ENCODE measurements at places on chromosomes 4 and X.

DNA sequence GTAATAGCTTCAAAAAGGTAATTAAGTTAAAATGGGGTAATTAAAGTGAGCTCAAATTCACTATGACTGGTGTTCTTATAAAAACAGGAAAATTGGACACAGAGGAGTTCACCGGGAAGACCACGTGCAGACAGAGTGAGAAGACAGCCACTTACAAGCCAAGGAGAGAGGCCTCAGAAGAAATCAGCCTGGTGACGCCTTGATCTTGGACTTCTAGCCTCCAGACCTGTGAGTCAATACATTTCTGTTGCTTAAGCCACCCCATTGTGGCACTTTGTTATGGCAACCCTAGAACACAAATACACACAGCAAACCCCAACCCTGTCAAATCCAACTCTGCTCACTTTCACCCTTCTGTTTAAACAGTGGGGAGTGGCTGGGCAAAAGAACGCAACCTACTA lies 4.1 kb upstream of the CD38 start:
- no peak for DNase-seq

DNA sequence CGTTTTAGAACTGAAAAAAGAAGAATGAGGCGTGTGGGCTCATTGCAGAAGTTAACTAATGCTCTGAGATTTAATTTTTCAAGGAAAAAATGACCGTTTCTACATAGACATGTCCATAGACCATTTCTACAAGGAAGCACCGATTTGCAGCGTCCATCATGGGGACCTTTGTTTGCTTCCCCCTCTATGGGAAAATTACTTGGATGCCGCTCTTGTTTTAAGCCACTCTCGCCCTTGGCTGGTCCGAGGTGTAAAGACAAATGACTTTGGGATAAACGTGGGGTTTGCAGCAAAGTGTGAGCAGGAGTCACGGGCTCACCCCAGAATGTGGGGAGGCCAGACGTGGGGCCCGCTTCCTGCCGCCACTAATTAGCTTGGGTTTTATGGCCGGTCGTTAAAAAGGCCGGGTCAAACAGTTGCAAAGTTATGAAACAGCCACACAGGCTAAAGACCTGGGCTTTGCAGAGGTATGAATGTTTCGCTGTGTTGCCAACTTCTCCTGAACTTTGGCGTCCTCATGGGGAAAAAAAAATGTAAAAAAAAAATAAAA lies 235.9 kb downstream of the SHOX start:
- no peak for DNase-seq

DNA sequence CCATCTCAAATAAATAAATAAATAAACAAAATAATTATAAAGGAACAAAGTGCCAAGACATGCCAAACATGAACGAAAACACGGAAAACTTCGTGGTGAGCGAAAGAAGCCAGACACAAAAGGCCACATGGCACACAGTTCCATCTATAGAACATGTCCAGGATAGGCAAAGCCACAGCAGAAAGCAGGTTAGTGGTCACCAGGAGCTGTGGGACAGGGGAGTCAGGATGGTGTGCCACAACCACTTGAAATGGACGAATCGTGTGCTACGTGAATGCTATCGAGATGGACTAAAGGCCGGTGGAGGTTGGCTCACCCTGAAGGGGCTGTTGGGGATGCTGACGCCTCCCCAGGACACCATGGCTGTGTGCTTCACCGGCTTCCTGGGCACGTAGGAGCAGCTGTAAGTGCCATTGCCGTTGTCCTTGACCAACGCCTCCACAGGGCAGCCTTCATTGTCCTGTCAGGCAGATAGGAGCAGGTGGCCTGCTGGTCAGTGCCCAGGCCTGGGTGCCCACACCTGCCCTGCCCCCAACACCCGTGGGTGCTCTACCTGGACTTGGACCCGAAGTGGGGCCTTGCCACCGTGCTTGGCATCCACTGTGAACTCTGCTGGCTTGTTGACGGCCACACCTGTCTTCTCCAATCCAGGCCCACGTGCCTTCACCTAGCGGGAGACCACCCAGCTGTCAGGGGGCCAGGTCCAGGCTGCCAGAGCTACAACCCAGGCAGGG lies 10.6 kb downstream of the FLNA start:
- DNase-seq = no peak

DNA sequence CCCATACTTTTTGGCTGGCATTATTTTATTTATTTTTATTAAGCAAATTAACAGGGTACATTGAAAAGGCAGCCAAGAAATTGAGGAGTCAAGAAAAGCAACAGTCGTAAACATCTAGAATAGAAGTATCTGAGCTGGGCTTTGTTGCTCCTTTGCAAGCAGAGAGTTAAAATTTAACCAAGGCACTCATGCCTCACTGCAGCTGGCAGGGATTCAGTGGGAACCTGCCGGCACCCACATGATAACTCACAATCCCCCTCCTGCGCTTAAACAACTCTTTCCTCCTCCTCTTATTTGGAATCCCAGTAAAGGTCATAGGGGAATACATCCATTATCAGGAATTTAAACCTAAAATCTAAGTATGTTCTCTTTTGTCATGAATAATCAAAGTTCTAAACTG lies 115.5 kb downstream of the SOX3 start:
- DNase-seq = no peak

- DNase-seq = no peak
These were observed 1080.8 kb upstream of the AGA start for GRCh38 chr4:178523038-178523437.

DNA sequence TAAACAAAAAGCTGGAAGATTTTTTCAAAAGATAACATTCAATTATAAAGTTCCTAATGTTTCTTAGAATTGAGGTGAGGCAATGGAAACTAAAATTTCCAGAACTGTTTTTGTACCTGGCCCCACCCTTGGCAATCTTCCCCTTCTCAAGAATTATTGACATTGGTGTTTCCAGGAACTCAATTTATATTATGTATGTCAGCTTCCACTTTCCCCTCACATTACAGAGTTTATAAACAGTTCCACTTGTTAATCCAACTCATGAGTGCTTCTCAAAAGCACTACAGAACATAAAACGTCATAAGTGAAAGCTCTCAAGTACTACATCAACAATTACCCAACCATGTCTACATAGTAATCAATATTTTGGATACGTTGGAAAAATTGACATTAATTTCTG lies 107.4 kb downstream of the FAM13A start:
- DNase-seq = no peak

- no peak for DNase-seq
These were observed 14.1 kb downstream of the NOP14 start for GRCh38 chr4:2948895-2949781.

- no peak for DNase-seq
These were observed 102.7 kb upstream of the DHX15 start for GRCh38 chr4:24686866-24687692.

DNA sequence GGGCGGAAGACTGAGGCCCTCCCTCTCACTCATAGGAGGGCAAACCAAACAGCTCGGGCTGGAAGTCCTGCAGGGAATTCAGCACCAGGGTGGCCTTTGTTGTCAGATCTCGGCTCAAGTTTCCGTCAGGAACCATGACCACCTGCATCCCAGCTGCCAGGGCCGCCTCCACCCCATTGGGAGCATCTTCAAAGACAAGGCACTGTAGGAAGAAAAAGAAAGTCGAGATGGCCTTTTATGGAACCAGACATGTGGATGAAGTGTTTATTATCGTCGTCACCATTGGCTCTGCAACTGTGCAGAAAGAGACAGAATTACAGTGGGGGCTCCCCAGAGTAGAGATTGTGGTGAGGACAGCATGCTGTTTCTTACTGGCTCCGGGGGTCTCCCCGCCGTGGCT lies 97.2 kb upstream of the STS start:
- no peak for DNase-seq

DNA sequence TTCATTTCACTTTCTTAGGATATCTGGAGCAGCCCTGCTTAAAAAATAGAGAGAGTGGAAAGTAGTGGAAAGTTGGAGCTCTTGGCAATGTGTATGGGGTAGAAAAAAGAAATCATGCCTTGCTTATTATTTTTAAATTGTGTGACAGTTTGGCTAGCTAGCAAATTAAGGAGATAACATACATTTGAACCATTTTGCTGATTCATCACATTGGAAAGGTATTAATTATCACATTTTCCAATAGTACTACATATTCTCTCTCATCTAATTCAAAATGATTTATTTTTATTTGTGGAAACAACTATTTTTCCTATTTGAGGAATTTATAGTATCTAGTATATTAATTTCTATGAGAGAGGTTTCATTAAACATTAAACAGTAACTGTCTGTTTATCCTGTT lies 280.4 kb downstream of the KLHL4 start:
- no peak for DNase-seq

GRCh38 chr4:15294202-15294601 lies 133.6 kb upstream of the C1QTNF7 start:
- no peak for DNase-seq

DNA sequence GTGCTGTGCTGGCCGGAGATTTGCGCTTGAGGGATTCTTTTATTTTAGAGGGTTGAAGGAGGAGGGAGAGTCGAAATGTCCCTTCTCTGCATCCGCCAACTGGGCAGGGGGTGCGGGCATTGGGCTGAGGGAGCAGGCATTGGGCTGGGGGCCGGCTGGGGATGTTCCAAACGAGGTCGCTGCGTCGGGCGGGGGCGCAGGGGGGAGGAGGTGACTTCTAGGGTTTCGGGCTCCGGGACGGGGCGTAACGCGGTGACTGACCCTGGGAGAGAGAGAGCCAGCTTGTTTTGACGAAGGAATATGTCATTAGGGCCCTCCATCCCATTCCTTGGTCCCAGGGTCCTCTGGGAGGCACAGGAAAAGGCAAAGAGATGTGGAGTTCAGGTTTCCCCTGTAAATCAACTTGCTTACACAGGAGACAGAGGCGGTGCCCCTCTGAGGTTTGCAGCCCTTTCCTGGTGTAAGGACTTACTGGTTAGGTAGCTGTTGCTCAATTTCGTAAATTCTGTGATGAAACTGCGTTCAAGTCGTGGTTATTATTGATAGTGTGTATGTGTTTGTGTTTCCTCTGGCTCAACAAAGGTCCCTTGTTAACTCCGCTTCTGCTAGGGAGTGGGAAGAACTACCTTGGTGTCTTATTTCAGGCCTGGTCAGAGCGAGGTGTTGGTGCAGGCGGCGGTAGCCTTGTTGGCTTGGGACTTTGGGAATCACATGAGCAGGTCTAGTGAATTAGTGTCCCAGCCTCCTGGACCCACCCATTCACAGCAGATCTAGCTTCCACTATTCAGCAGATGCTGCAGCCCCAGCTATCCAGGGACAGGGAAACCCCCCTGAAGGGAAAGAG lies 716 bp downstream of the FHIP1A start:
- peak; percentile 17 for DNase-seq

- DNase-seq = no peak
These were observed 83.2 kb upstream of the ARHGAP24 start for GRCh38 chr4:85391589-85392410.

GRCh38 chr4:145307763-145308430 lies 127.5 kb upstream of the OTUD4 start:
- no peak for DNase-seq

- DNase-seq = no peak
These were observed 42.5 kb upstream of the MAP9 start for GRCh38 chr4:155419266-155419665.

- DNase-seq = no peak
These were observed 221.5 kb upstream of the NDST4 start for GRCh38 chr4:115334736-115335411.

DNA sequence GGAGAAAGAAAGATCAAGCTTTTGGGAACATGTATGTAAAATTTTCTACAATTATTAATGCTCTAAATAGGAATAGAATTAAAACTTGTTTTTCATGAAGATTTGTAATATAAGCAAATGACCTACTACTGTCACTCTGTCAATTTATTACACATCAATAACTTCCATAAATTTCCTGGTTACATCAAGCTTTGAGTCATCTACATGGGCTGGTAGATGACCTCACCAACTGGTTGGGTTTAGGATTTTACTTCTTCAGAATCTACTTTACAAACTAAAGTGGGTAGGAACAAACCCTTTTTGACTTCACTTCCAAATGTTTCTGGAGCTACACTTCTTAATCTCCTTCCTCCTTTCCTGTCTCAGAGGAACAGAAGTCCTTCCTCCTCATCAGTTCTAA lies 12.0 kb upstream of the LRAT start:
- DNase-seq = no peak

DNA sequence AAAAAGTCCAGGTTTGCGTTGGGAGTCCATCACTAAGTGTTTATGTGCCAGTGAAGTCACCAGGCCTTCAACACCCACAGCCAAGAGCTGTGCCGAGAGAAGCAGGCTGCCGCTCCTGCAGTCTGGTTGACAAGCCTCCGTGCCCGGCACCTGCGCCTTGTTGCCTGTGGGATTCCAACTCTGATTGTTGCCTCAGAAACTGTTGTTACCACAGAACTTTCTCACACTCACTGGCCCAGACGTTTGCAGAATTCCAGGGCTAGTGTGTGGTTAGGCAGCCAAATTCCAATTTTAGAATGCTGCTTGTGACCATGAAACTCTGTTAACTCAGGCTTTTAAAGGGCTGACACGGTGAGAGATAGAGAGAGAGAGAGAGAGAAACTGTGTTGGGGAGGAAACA lies 119.5 kb upstream of the LIMCH1 start:
- DNase-seq = no peak

DNA sequence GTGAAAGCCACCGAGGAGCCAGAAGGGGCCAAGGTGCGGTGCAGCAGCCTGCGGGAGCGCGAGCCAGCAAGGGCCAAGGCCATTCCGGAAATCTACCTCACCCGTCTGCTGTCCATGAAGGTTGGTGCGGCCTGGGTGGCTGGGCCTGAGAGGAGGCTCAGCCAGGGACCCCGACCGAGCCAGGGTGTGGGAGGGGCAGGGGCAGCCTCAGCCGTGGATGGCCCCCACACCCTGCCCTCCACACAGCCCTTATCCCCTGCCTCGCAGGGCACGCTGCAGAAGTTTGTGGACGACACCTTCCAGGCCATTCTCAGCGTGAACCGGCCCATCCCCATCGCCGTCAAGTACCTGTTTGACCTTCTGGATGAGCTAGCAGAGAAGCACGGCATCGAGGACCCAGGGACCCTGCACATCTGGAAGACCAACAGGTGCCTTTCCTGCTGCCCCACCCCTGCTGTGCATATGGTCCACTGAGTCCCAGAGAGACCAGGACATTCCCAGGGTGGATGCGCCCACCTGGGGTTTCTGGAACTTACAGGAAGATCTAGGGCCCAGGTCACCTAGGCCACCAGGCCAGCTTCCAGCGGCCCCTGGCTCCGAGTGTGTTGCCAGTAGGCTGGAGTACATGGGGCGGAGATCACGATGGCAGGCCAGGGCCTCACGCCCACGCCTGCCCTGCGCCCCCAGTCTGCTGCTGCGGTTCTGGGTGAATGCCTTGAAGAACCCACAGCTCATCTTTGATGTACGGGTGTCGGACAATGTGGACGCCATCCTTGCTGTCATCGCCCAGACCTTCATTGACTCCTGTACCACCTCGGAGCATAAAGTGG lies 3.4 kb upstream of the SRPK3 start:
- no peak for DNase-seq

Data from uterus (tissue), 4 donors.